ENCODE measurements at places on chromosomes 6 and 20. TPM values are rescaled to one million over a fixed set of nuclear protein-coding genes. Genes with fewer than 3 reads are reported as not detected.

Gene PREX1
- 11.0 TPM for total RNA-seq

Gene SAYSD1
- 10.4 TPM for total RNA-seq

Gene KIAA0408
- total RNA-seq = 3.7 TPM

Gene ERMARD
- total RNA-seq = 18.1 TPM

Gene DEFB124
- not detected for total RNA-seq

Gene CCN6
- total RNA-seq = not detected

Gene OR2H2
- not detected for total RNA-seq

Gene SLC22A23
- 8.0 TPM for total RNA-seq

Gene SPTLC3
- 2.0 TPM for total RNA-seq

Gene NMBR
- not detected for total RNA-seq

Gene PHACTR1
- total RNA-seq = 2.8 TPM

Gene CCN2
- 3.1 TPM for total RNA-seq

Gene SASH1
- total RNA-seq = 55.0 TPM

Gene NFATC2
- total RNA-seq = 1.8 TPM

Gene SOBP
- 1.6 TPM for total RNA-seq

Gene SLC2A10
- total RNA-seq = 8.5 TPM

Gene SLC22A16
- not detected for total RNA-seq

Gene SPATA25
- total RNA-seq = 2.2 TPM

Gene RCAN2
- not detected for total RNA-seq

Gene PRDM13
- total RNA-seq = 2.6 TPM

Gene CLIC5
- total RNA-seq = not detected

Gene GNMT
- 0.34 TPM for total RNA-seq

Gene PCK1
- 0.32 TPM for total RNA-seq
